NCI-H1417 (cell line): ENCODE measurements at places on chromosomes 16 and 17.

GRCh38 chr16:1377406-1378010 is 25.8 kb downstream of the GNPTG start:
- no peak for DNase-seq

DNA sequence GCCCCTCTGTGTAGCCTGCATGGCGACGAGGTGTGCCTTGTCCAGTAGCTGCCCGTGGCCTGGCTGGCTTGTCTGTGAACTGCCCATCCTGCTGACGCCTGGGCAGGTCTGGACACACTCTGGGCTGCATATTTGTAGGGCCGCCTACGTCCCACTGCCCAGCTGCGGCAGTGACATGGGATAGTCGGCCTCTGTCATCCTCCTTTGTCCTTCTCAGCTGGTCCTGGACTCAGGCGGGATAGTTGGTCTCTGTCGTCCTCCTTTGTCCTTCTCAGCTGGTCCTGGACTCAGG is 14.5 kb downstream of the CARD14 start:
- DNase-seq: no peak

DNA sequence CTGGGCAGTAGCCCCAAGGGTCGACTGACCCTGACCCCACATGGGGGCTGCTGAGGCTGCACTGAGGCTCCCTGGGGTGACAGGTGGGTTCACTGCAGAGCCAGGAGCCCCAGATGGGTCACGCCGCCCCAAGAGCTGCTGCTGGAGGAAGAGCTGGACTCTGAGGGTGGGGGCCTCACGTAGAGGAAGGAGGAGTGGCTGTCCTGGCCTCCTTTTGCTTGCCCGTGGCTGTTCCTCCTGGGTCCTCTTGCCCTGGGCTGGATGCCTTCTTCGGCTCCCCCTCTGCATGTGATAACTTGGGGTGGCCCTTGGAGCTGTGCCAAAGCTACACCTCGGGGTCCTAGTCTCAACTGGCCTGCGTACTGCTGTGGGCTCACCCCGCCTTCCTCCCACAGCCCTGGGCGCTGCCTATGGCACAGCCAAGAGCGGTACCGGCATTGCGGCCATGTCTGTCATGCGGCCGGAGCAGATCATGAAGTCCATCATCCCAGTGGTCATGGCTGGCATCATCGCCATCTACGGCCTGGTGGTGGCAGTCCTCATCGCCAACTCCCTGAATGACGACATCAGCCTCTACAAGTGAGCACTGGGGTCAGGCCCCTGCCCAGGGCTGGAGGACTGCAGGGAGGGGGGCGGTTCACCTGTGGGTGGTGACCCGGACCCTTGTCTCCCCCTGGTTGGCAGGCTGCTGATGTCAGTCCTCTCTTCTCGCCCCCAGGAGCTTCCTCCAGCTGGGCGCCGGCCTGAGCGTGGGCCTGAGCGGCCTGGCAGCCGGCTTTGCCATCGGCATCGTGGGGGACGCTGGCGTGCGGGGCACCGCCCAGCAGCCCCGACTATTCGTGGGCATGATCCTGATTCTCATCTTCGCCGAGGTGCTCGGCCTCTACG is 1.1 kb upstream of the AMDHD2 start:
- DNase-seq: no peak

DNA sequence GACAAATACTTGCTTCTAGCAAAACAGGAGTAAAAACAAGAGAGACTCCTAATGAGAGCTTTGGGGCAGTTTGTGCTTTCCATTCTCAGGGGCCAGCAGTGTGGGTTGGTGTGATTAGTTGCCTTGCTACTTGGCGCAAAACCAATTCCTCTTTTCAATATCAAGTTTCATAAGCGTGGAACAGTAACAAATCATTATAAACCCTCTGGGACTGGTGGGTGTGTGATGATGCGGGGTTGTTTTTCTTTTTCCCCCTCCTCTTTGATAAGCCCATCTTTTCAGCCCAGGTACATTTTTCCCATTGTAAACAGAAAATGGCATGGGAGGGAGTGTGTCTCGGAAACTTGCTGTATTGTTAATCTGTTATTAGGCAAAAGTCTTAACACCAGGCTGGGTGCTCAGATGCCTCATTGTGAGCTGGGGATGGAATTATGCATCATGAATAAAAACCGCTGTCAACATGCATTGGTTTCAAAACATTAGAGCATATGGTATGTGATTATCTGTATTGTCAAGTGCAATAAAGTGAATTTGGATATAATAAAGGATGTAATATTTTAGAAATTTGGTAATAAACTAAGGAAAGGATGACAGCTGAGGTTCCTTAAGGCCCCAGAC is 166.4 kb downstream of the CCDC182 start:
- DNase-seq: peak; percentile 49

DNA sequence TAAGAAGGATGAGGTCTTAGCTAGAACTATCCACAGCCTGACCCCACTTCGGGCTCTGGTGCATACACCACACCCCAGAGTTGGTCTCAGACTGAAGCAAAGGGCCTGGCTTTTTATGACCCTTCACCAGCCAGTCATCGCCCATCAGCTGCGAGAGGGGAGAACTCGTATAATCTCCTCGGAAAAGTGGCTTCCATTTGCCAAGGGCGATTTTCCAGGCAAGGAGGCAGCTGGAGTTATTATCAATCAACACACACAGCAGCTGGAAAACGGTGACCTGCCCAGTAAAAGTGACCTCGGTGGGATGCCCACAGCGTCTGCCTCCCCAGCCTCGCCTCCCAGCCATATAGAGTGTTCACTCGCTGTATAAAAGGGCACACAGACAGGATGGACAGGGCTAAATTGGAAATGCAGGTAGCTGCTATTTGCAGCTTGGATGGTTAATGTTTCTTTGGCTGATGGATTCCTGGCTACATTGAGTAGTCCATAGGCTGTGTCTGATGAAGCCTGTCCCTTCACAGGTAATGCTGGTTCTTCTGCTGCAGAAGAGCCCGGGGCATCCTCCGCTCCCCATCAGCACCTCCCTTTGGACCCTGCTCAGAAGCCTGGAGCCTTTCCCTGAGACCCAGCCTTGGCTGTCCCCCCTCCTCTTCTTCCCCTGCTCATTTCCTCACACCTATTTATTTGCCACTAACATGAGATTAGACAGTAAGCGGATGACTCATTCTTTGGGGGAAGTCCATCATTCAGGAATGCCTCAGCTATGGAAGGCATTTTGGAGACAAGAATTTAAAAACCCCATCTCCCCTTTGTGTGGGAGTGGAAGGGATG is 45.7 kb downstream of the TMEM186 start:
- no peak for DNase-seq

GRCh38 chr16:9091867-9092281 is 430 bp downstream of the HAPSTR1 start:
- peak; percentile 67 for DNase-seq

GRCh38 chr17:35076874-35077273 is 13.4 kb upstream of the RFFL start:
- no peak for DNase-seq

DNA sequence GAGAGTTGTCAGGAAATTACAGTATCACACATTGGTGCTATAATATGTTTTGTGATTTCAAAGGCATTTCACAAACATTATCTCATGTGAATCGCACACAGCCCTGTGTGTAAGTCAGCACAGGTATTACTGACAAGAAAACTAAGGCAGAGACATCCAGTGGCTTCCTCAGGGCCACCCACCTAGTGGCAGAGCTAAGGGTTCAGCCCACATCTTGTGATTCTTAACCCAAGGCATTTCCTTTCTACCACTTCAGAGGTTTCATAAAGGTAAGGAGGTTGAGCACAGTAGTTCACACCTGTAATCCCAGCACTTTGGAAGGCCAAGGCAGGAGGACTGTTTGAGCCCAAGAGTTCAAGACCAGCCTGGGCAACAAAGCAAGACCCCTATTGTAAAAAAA is 58.2 kb downstream of the STX8 start:
- no peak for DNase-seq

DNA sequence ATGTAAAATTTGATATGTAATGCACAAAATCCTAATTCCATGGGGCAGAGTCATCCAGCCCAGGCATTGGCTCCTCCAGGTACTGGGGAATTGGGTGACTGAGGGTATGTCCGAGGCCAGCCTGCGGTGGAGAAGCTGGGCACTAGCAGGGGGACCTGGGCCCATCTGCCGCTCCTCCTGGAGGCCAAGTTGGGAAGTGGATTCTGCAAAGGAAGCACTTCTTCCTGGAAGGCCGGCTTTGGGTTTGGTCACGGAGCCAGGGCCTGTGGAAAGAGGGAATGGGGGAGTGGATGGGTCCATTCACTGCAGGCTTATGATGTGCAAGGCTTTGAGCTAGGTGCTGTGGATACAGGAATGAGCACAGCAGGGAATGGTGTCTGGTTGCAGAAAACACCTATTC is 85.8 kb downstream of the GNAO1 start:
- no peak for DNase-seq

- no peak for DNase-seq
Observed at GRCh38 chr16:77133706-77134105, 57.3 kb upstream of the MON1B start.

- no peak for DNase-seq
Observed at GRCh38 chr17:57203040-57203439, 53.3 kb upstream of the MSI2 start.

DNA sequence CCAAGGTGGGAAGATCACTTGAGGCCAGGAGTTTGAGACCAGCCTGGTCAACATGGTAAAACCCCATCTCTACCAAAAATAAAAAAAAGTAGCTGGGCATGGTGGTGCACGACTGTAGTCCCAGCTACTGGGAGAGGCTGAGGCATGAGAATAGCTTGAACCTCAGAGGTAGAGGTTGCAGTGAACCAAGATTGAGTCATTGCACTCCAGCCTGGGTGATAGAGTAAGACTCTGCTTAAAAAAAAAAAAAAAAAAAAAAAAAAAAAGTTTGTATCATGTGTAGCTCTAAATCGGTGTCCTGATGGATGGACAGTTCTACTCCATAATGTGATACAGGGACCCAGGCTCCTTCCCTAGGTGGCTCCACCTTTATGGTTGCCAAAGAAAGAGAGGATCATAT is 497.1 kb upstream of the RBFOX1 start:
- no peak for DNase-seq

GRCh38 chr17:74161503-74161875 is 42.0 kb upstream of the RPL38 start:
- DNase-seq: no peak

GRCh38 chr16:69932691-69933392 is 18.3 kb upstream of the CLEC18A start:
- DNase-seq: no peak

DNA sequence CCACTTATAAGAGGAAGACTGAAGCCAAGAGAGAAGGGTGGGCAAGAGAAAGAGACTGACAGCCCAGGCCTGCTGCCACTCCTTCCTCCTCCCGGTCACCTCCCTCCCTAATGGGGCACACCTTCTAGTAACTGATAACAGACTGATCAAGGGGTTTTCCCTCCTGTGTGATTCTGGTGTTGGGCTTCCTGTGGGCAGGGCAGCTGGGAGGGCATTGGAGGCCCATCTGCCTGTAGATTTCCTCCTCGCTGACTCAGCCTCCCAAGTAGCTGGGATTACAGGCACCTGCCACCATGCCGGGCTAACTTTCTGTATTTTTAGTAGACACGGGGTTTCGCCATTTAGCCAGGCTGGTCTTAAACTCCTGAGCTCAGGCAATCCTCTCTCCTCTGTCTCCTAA is 16.2 kb downstream of the CA4 start:
- no peak for DNase-seq

DNA sequence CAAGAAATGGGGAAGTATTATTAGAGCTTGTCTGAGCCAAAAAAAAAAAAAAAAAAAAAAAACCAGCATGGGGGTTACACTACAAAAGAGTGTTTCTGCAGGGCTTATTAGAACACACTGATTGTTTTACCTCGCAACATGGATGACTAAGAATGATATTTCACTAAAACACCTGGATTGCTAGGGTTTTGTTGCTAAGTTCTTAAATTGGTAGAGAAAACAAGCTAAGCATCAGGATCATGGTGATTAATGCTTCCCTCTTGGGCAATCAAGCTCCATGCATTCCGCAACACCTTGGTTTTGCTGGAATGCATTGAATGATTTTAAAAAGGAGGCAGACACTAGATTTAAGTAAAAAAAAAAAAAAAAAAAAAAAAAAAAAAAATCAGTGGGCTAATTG is 931.4 kb upstream of the CDH8 start:
- no peak for DNase-seq

GRCh38 chr17:67162771-67163170 is 82.2 kb downstream of the HELZ start:
- no peak for DNase-seq

DNA sequence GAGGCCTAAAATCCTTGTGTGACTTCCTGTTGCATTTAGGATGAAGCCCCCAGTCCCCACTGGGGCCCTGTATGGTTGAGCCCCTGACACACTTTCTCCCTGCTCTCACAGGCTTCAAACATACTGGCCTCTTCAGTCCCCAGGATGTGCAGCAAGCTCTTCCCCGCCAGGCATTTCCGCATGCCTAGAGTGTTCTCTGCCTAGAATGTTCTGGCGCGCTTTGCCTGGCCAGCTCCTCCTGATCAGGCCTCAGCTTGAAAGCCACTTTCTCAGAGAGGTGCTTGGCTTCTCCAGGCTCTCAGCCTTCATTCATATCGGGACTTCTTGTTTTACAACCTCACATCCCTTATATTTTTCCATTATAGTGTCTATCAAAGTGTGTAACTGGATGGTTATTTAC is 123.7 kb downstream of the SPACA3 start:
- DNase-seq: no peak

- DNase-seq: no peak
Observed at GRCh38 chr16:67429053-67429798, 1.7 kb upstream of the HSD11B2 start.

DNA sequence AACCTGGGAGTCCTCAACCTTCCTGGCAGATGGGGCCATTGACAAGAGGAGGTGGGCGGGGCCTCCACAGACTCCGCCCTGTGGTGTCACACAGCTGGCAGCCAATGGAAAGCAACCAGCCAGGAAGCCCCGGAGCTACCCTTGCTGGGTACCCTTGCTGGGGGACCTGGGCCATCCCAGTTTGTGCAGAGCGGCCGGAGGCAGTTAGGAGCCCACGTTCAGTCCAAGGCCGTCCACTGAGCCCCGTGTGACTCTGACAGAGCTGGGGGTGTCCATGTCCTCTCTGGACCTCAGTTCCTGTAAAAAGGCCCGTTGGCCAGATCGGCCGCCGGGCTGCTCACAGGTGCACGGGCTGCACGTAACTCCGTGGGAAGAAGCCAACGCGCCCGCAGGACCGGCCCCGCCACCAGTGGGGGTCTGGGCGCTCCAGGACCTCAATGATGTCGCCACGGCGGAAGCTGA is 17.1 kb upstream of the FAM83G start:
- DNase-seq: no peak

GRCh38 chr17:2025622-2026309 is 632 bp upstream of the RTN4RL1 start:
- DNase-seq: peak; percentile 8
